ENCODE measurements at places on chromosomes 12 and 14. TPM values are rescaled to one million over a fixed set of nuclear protein-coding genes. Genes with fewer than 3 reads are reported as not detected.

DNA sequence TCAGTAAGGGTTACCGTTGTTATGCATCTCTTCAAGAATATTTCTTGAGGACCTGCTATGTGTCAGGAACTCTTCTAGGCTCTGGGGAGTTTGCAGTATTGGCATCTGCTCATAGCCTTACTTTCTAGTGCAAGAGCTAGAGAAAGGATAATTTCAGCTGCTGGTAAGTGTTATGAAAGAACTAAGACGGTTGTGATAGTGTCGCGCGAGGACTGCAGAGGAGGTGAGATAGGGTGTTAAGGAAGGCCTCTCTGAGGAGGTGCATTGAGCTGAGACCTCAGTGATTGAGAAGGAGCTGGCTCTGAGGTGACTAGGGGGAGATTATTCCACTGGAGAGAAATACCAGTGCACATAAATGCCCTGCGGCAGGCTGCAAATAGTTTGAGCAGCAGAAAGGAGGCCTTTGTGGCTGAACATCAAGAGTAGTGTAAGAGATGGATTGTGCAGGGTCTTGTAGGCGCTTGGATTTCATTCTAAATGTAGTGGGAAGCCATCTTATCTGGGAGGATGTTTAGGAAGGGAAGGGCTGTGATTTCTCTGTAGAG is 824 bp downstream of the DDX55 start:
- peaks cover 12% of the 10 kb centered on the region for H3K4me1 ChIP-seq
- peak overlapping the region; percentile 83 for H3K4me3 ChIP-seq
- no peaks in the 10 kb centered on the region for H3K27me3 ChIP-seq

DNA sequence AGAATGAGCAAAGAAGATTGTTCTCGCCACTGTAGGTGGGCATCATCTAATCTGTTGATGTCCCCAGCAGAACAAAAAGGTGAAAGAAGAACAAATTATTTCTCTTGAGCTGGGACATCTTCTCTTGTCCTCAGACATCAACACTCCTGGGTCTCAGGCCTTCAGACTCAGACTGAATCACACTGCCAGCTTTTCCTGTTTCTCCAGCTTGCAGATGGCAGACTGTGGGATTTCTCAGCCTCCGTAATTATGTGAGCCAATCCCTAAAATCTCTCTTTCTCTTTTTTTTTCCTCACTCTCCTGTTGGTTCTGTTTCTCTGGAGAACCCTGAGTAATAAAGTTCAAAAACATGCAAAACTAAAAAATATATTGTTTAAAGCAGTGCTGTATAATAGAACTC is 3.7 kb upstream of the TMPRSS12 start:
- H3K27me3 ChIP-seq, result no peaks in the 10 kb centered on the region
- no peak overlapping the region for H3K4me3 ChIP-seq

- H3K36me3 ChIP-seq, result no peaks in the 10 kb centered on the region
- H3K27ac ChIP-seq, result no peak overlapping the region
- no peak for DNase-seq
- no peaks in the 10 kb centered on the region for H3K4me1 ChIP-seq
- H3K4me3 ChIP-seq, result no peak overlapping the region
These were observed 267.0 kb downstream of the DACT1 start for GRCh38 chr14:58904776-58905175.

The SERPINA9 gene
- total RNA-seq, result not detected

DNA sequence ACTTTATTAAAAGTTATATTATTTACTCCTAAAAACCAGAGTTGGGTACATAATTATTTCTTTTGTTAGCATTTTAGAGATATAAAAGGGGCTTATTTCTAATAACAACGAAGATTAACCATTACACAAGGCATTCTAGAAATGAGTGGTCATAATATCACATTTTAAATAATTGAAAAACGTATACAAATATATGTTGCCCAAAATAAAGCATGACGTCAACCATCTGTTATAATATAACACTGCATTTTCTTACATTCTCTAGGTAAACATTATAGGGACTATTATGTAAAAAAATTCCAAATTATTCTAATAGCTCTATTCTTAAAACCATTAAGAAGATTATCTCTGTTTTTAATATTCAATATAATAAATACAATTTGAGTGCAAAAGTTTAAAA is 455.1 kb upstream of the GARIN6 start:
- no peaks in the 10 kb centered on the region for H3K4me1 ChIP-seq
- H3K36me3 ChIP-seq, result no peaks in the 10 kb centered on the region
- H3K4me3 ChIP-seq, result no peak overlapping the region
- H3K27me3 ChIP-seq, result no peaks in the 10 kb centered on the region
- DNase-seq, result no peak
- H3K27ac ChIP-seq, result no peak overlapping the region

- H3K4me3 ChIP-seq, result no peak overlapping the region
- DNase-seq, result no peak
- no peaks in the 10 kb centered on the region for H3K27me3 ChIP-seq
- no peaks in the 10 kb centered on the region for H3K36me3 ChIP-seq
- peaks cover 55% of the 10 kb centered on the region for H3K4me1 ChIP-seq
- H3K27ac ChIP-seq, result no peak overlapping the region
These were observed 110.4 kb downstream of the SMOC1 start for GRCh38 chr14:69989622-69990021.

DNA sequence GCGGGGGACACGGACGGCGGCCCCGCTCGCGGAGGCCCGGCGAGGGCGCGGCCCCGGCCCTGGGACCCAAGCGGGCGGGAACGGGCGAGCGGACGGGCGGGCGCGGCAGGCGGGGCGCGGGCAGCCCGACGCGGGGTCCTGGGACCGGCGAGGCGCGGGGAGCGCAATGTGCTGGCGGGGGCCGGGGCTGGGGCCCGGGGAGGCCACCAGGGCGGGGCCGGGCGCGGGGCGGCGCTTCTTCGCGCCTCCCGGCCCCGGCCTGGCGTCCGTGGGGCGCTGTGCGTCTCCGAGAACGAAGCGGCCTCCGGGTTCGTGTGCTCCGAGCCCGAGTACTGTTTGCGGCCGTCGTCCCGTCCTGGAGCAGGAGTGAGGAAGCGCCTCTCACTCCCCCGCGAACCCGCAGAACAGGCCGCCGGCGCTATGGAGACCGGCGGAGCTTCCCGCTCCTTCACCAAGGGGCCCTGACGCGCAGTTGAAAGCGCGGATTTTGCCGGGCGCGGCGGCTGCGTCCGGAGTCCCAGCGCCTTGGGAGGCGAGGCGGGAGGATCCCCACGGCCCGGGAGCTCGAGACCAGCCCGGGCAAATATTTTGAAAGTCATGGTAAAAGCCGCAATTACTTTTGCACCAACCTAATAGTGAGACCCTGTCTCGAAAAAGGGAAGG is 420 bp upstream of the ANKLE2 start:
- H3K4me3 ChIP-seq, result peak overlapping the region; percentile 90
- peaks cover 3% of the 10 kb centered on the region for H3K36me3 ChIP-seq
- peaks cover 33% of the 10 kb centered on the region for H3K4me1 ChIP-seq

GRCh38 chr12:119415714-119416113 is 81.2 kb downstream of the CCDC60 start:
- no peak overlapping the region for H3K4me3 ChIP-seq
- no peaks in the 10 kb centered on the region for H3K36me3 ChIP-seq
- no peaks in the 10 kb centered on the region for H3K27me3 ChIP-seq
- no peak for DNase-seq

DNA sequence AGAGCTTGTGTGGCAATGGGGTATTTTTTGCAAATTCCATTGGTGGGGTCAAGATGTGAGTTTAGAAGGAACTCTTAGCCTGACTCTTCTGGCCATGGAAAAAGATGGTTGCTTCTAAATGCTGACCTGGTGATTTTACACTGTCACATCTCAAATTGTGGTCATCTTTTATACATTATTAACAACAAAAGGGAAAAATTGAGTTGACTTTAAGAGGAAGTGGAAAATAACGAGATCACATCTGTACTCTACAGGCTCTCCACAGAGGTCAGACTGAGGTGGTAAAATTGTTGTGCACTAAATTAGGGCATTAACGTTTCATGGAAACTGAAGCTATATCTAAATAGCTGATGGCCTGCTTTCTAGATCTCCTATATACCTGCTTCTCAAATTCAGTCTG is 44.7 kb downstream of the PTPN11 start:
- H3K4me1 ChIP-seq, result no peaks in the 10 kb centered on the region
- H3K36me3 ChIP-seq, result peaks cover 8% of the 10 kb centered on the region
- no peak overlapping the region for H3K4me3 ChIP-seq
- no peak for DNase-seq

- H3K36me3 ChIP-seq, result no peaks in the 10 kb centered on the region
- no peak overlapping the region for H3K27ac ChIP-seq
- H3K4me3 ChIP-seq, result no peak overlapping the region
- H3K4me1 ChIP-seq, result no peaks in the 10 kb centered on the region
- no peaks in the 10 kb centered on the region for H3K27me3 ChIP-seq
These were observed 24.9 kb downstream of the CCDC88C start for GRCh38 chr14:91392623-91393303.
